Inflammatory macrophage treated with lipopolysaccharide for 1 hour (primary cell): ENCODE measurements at places on chromosomes 6 and 20.

DNA sequence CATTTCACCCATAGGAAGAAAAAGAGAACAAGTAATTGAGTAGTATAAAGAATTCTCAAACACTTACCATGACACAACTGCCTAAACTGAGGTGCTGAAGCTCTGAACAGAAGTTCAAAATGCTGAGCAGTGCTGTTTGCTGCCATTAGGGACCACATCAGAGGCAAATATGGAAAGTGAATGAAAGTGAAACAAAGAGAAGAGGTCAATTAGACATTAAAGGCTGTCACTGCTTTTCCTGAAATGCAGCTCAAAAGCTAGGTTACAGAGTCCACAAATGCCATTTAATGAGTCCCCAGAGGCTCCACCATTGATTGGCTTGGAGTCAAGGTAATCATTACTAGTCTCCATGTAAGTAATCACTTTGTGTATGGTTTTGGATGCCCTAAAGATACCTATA, 46.1 kb downstream of the POU3F2 start:
- DNase-seq = no peak

DNA sequence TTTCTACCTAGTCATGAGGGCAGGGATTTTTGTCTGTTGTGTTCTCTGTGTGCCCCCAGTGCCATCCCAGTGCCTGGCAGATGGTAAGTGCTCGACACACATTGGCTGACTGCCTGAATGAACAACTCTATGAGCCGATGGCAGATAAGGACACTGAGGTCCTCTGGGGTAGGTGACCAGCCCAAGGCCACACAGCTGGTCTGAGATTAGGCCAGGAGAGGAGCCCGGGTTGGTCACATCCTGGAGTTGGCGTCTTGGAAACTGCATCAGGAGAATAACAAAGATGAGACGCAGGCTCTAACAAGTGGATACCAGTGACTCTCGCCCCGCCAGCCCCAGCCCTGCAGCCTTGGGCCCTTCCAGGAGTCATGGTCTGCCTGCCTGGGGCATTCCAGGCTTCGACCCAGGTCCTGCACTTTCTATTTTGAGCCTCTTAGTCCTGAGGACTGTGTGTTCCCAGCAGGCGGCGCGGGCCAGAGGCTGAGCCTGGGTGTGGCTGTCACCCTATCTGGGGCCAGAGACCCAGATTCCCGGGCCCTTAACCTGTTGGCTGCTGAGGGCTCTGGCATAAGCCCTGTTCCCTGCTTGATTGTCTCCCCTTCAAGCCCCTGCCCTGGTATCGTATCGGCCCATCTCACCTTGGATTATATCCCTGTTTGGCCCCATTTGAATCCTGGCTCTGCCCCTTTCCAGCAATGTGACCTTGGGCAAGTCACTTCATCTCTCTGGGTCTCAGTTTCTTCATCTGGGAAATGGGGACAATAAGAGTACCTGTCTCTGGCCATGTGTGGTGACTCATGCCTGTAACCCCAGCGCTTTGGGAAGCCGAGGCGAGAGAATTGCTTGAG, 88.3 kb downstream of the CEBPB start:
- no peak for DNase-seq

DNA sequence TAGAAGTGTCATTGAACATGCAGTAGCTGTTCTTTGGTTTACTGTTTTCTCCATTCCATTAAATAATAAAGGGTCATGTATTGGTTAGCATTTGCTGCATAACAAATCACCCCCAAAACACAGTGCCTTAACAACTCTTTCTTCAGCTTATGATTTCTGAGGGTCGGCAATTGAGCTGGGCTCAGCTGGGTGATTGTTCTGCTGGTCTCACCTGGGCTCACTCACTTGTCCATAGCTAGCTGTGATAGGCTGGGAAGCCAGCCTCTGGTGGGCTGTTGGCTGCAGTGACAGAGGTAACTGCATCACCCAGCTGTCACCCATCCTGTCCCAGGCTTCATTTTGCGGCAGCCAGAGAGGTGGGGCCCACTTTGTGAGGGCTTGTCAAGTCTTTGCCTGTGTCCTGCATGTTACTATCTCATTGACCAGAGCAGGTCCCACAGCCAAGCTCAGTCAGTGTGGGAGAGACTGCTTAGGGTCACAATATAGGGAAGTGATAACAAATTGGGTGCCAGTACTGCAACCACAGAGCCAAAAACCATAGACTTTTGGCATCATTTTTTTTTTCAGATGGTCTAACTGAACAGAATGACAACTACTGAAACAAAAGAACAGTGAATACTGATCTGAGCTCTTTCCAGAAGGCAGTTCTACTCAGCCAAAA, 76.9 kb downstream of the SYNDIG1 start:
- no peak for DNase-seq

DNA sequence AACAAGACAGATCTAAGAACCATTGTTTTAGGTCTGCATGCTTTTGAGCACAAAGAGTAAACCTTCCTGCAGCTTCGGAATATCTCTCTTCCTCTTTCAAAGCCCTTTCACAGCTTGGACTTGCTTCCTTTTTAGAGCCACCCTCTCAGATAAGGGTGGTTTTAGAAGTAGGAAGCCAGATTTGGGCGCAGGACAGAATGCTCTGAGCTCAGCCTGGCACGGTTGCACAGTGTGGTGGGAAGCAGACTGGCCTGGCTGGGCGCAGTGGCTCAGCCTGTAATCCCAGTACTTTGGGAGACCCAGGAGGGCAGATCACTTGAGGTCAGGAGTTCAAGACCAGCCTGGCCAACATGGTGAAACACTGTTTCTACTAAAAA, 35.6 kb upstream of the PNRC1 start:
- DNase-seq = peak; percentile 86

GRCh38 chr6:24936641-24937317, 1.0 kb upstream of the RIPOR2 start:
- DNase-seq = peak; percentile 78

DNA sequence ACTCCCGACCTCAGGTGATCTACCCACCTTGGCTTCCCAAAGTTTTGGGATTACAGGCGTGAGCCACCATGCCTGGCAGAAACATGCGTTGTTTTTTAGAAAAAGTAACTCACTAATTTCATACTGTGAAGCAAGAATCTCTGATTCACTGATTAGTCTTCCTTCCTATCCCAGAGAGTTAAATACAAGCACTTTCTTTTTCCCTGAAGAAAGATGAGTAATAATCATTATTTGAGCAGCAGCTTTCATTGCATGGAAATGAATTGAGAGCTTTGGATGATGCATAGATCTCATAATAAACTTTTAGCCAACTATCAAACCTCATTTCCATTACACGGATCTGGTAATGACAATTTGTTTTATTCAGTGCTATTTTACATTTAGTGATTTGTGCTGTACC, 892.5 kb upstream of the EYS start:
- DNase-seq = no peak

DNA sequence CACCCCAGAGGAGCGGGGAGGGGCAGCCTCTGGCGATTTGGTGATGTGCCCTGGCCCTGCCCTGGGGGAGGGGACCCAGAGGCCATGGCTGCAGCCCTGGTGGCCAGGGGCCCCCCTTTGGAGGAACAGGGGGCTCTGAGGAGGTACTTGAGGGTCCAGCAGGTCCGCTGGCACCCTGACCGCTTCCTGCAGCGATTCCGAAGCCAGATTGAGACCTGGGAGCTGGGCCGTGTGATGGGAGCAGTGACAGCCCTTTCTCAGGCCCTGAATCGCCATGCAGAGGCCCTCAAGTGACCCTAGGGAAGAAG, 10.9 kb downstream of the NFKBIL1 start:
- DNase-seq = no peak

DNA sequence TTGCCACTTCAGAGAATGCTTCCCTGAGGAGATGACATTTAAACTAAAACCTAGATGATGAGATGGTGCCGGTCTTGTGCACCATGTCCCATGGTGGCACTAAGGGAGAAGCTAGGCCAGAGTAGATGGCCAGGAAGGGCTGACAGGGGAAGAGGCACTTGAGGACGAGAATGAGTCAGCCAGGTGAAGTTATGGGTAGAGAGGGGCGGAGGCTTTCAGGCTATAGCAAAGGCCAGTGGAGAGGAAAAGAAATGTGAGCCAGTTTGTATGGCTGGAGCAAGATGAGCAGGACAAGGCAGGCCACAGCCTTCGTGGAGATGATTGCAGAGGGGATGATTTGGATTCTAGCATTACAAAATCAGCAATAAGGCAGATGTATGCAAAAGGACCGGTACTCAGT, 44.7 kb upstream of the ADGRF4 start:
- DNase-seq = no peak

DNA sequence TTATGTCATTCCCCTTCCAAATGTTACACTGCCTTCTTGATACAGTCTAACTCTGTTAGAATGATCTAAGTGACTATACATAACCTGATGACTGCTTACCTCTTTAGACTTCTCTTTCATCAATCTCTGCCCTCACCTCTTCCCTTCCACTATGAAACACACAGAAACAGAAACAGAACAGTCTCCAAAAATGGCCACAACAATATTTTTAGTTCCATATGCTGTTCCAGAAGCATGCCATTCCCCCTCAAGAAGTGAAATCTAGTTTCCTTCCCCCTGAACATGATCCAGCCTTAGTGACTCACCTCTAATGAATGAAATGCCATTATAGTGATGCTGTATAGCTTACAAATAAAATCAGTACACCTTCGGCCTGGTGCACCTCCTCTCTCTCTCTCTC, 229.3 kb upstream of the TENT5A start:
- no peak for DNase-seq
